ENCODE measurements at places on chromosomes 7 and 10.

- DNase-seq, result no peak
Measured at GRCh38 chr10:84254552-84255478, 10.0 kb downstream of the RGR start.

- DNase-seq, result no peak
Measured at GRCh38 chr10:8767591-8767990, 713.1 kb downstream of the GATA3 start.

DNA sequence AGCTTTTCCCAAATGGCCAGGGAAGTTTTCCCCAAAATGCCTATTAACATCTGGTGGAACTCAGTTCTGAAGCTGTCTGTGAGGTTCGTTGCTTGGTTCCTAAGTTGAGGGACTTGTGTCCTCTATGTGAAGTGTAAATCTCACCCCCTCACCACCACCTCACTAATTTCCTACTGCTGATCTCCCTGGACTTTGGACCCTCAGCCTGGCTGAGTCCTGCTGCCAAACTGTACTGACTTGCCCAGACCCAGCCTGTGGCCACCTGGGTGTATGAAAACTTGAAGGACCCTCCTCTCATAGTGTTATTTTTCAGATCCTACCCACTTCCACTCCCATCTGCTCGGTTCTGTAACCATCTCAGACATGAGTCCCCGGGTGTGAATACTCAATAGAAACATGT, 94.9 kb downstream of the MET start:
- DNase-seq, result no peak

- DNase-seq, result no peak
Measured at GRCh38 chr7:17773289-17773626, 167.0 kb downstream of the SNX13 start.

DNA sequence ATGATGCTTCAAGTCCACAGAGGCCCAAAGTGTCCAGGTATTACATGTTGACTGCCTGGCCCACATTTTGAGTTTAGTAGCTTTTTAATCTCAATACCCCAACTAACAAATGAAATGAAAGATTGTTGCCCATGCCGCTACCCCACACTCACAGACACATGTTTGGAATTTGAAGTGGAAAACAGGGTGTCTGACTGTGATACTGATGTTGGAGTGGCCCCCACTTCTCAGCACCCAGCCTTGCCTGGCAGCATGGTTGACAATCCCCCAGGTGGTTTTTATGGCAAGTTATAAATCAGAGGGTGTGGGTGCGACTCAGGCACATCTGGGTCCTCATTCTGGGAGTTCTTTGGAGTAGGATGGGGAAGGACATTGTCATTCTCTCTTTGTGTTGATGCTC, 314.7 kb upstream of the ZNF32 start:
- no peak for DNase-seq

GRCh38 chr7:30977222-30977621, 13.5 kb downstream of the GHRHR start:
- no peak for DNase-seq

GRCh38 chr7:135263321-135263970, 29.8 kb downstream of the STRA8 start:
- no peak for DNase-seq

DNA sequence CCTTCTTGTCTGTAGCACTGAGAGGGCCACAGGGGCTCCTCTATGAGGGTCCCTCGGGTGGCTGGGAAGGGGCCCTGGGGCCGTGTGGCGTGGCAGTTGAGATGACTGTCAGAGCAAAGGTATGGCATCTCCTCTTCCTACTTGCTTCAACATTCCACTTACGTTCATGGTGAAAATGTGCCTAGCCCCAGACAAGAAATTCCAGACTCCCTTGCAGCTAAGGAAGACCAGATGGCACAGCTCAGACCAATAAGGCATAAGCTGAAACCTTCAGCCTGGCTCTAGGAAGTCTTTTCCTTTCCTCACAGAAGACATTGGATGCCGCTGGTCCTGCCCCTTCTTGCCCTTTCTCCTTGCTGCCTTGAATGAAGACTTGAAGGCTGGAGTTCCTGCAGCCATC, 57.4 kb downstream of the ZNF503 start:
- no peak for DNase-seq

- no peak for DNase-seq
Measured at GRCh38 chr7:137446025-137446424, 102.5 kb upstream of the PTN start.

All from iPS-NIHi11 (cell line).